Articular chondrocyte of knee joint (primary cell): ENCODE measurements at places on chromosomes 11 and 22. TPM values are rescaled to one million over a fixed set of nuclear protein-coding genes. Genes with fewer than 3 reads are reported as not detected.

Gene CYTH4
- total RNA-seq, result not detected in 2 replicates

Gene TSGA10IP
- not detected in 2 replicates for total RNA-seq

Gene KCNJ4
- not detected in 2 replicates for total RNA-seq

Gene GRK2
- total RNA-seq, result 16.9 and 19.1 TPM in 2 replicates

Gene TRIM51
- not detected in 2 replicates for total RNA-seq

Gene H19
- 29.9 and 77.0 TPM in 2 replicates for total RNA-seq

Gene DBX1
- not detected in 2 replicates for total RNA-seq
